Stimulated activated CD4-positive, alpha-beta T cell treated with anti-CD3 and anti-CD28 coated beads, Interleukin-4, amount 100 ng/mL, for 48 hours (primary cell): ENCODE measurements at places on chromosomes 5 and 9.

DNA sequence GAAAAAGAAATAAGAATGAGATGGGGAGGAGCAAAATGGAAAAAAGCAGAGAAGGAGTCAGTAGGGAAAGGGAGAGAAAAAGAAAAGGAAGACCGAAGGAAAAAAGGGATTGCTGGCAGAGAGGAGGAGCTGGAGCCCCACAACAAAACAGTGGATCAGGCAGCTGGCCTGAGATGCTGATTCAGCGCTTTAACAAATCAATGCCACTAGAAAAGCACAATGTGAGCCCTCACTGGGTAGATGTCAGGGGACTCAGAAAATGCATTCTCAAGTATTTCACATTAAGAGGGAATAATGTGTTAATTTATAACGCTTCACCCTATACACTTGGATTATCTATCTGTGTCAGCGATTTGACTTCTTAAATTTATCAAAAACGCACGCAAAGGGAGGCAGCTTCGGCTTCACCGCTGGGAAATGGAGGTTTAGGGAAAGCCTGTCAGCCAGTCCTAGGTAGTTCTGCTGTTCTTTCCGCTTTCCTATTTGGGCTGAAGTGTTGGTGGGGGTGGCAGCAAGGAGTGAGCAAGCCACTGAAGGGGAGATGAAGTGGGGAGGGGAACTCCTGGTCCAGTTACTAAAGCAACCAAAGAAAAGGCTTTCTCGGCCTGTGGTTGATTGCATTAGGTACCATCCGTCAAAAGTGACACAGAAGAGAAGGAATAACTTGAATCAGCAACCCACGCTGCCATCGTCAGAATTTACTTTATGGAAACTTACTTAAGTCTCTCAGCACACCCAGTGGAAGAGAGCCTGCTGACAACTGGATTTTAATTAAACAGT, 161.6 kb downstream of the BNC2 start:
- DNase-seq: no peak

DNA sequence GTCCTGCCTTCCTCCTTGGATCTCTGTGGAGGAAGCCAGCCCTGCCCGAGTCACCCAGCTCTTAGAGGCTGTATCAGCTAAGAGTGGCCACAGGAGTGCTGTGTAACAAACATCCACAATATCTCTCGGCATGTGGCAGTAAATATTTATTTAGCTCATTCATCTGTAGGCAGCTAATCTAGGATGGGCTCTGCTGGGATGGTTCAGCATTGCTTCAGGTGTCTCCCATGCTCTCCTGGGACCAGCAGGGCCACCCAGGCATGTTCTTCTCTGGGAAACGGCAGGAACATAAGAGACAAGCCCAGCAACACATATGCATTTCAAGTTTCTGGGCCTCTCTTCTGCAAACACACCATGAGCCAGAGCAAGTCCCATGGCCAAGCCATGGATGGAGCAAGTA, 56.1 kb downstream of the HRH2 start:
- no peak for DNase-seq

- DNase-seq: no peak
Observed at GRCh38 chr5:155408465-155408864, 394.9 kb downstream of the KIF4B start.

GRCh38 chr5:170296036-170296934, 1.3 kb downstream of the LCP2 start:
- DNase-seq: no peak

- DNase-seq: no peak
Observed at GRCh38 chr5:24855485-24855884, 210.7 kb upstream of the CDH10 start.

GRCh38 chr5:59151162-59151889, 568.5 kb downstream of the RAB3C start:
- no peak for DNase-seq

- DNase-seq: no peak
Observed at GRCh38 chr9:109456811-109457210, 41.3 kb downstream of the PTPN3 start.

GRCh38 chr9:90939351-90939750, 137.7 kb downstream of the SYK start:
- DNase-seq: no peak

DNA sequence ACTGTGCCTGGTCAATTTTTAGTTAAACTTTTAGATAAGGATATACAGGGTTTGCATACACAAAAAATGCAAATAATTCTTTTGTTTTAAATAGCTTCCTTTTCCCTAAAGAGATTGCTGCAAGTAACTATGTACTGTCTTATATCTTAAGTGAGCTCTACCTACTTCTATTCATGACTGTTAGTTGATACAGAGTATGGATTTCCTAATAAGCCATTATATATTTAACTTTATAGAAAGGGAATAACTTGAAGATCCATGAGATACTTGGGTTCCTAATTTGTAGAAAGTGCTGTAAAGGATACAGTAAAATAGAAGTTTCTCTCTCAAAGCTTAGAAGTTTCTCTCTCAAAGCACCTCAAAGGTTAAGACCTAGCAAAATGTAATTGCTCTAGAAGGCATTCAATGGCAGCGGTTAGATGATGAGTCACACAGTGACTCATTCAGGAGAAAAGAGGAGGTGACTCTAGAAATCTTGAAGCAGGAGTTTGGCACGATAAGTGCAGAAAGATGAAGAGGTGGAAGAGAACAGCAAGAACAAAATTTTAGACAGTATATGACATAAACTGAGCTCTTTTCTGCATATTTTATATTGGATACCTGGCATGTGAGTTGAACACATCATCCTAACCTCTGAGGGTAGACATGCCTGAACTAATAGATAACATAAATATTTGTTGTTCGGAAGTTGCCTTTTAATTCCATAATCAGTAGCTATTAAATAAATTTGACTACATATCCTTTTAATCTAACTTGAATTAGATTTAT, 5.5 kb upstream of the DNAJC21 start:
- DNase-seq: no peak

DNA sequence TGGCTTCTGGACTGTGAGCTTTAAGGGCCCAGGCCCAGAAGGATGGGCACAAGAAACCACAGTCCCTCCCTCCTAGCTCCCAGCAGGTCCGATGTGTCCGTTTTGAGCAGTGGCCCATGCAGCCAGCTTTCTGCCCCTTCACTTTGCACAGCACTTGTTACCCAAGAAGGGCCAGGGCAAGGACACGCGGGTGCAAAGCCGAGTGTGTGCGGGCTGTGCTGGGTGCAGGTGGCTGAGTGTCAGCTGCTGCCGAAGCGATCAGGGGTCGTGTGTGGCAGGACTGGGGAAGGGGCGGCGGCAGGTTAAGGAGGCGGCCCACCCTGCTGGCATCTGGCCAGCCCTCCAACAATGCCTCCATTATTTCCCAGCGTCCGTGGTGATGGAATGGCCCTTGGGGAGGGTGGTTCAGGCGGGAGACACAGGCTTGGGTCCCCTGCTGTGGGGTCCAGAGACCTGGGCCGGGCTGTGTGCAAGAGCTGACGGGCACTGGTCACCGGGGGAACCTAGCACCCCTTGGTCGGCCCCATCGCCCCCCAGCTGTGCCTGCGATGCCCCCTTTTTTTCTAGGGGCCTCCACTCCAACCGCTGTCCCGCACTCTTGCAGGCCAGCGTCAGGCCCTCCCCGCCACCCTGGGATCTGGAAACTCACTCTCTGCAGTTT, 653 bp downstream of the LHX3 start:
- DNase-seq: no peak

DNA sequence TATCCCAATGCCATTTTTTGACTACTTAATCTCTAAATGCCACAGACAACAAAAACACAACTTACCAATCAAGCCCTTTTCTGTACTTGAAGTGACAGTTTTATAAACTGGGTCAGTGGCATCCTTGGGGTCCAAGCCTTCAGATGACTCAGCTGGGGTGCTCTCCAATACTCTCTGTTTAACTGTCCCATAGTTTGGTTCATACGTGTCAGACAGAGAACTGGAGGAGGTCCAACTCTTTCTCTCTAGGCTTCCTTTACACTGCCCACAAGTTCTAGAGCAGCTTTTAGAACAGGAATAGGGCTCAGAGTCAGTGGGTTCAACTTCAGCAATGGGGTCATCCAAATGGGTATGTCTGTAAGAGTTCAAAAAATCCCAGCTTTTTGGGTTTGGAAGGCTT, 166.9 kb downstream of the CDC42SE2 start:
- no peak for DNase-seq

GRCh38 chr5:5752844-5753243, 330.4 kb downstream of the ICE1 start:
- DNase-seq: no peak

GRCh38 chr9:132241840-132242620, 80.2 kb downstream of the NTNG2 start:
- DNase-seq: no peak

- DNase-seq: no peak
Observed at GRCh38 chr9:18012170-18012569, 433.3 kb downstream of the SH3GL2 start.

- DNase-seq: no peak
Observed at GRCh38 chr5:147375151-147375550, 134.7 kb downstream of the DPYSL3 start.

DNA sequence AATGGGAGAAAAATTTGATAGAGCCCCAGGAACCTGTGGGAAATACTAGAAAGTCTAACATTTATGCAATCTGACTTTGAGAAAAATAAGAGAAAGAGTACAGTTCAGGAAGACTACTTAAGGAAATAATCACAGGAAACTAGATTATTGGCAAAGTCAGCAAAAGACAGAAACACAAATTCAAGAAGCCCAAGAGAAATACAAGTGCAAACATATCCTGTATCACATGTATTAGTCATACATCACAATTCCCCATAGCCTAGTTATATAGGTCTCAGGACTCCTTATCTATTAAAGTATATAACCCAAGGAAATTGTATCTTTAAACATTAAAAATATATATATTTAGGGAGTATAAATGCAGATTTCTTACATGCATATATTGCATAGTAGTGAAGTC, 100.8 kb downstream of the HOMER1 start:
- no peak for DNase-seq

DNA sequence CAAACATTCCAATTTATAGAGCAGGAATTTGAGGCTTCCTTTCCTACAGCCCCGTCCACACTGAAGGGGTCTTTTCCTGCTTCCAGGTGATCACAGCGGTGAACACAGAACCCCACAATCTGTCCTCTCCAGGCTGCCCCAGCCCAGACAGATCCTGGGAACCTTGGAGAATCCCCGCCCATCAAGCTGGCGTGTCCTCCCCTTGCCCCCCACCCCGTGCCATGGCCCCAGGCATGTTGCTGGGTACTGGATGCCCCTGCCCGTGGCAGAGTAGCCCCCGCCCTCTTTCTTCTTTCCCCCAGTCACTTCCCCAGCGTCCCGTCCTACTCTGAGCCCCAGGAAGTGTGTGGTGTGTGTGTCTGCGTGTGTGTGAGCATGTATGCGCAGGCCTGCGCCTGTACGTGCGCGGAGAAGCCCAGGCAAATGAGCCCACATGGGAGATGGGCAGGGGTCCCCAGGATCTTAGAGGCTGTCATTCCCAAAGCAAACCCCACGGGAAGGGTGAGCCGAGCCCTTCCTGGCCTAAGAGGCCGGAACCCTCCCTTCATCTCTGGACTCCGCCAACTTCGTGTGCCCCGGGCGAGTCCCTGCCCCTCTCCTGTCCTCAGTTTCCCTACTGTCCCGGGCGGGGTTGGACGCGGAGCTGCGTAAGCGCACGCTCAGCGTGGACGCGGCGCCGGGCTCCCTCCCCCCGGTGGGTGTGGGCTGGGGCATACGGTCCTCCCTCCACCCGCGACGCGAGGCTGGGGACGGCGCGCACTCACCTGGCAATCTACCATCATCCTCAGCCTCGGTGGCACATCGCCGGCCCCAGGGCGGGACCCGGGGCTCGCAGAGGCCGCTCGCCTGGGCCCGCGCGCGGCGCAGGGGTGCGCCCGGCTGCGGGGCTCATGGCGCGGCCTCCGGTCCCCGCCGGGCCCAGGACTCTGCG, 15.2 kb downstream of the GBGT1 start:
- peak; percentile 49 for DNase-seq

GRCh38 chr5:170300361-170301013, 2.9 kb upstream of the LCP2 start:
- DNase-seq: no peak

GRCh38 chr5:35659556-35659955, 41.9 kb downstream of the SPEF2 start:
- no peak for DNase-seq

DNA sequence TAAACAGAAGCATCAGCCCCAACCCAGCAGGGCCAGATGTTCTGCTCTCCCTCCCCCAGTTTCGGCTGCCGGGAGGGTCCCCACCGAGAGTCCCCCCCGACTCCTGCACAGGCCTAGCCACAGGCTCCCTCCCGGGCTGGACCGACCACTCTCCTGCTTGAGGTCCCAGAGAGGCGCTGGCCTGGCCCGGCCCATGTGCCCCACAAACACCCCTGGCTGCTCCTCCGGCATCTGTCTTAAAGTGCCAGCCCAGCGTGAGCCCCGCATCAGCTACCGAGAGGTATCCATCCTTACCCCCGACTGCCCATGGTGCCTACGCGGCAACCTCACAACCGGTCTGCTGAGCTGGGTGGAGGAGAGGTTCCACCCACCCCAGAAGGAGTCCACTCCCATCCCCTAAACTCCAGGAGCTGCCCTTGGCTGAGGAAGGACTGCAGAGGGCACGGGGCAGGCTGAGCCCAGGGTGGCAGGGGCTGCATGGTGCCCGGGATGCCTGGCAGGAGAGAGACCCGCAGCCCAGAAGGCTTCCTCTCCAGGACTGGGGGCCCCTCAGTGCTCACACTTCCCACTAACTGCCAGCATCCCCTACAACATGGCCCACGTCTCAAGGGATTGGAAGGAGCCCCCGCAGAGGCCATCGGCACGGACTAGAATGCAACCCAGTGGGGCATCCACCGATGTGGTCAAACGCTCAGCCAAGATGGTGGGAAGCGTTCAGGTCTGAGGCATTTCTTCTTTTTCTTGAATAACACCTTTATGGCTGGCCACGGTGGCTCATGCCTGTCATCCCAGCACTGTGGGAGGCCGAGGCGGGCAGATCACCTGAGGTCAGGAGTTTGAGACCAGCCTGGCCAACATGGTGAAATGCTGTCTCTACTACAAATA, 15.6 kb upstream of the EGFL7 start:
- DNase-seq: no peak

DNA sequence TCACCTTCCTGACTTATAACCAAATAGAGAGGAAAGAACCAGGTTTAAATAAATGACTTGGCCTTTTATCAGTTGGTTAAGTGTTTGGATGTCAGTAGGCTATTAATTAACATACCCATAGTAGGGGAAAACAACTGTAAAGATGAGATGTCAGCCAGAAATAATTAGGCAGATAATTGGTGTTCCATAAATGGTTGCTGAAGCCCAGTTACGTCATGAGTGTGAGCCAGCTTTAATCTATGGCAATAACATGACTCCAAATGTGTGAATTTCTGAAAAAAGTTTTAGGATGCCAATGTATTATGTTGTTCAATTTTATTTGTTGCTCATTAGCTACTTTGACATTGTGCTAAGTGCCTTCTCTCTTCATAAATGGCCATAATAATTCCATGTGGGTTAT, 180.5 kb downstream of the FBXL7 start:
- DNase-seq: no peak

DNA sequence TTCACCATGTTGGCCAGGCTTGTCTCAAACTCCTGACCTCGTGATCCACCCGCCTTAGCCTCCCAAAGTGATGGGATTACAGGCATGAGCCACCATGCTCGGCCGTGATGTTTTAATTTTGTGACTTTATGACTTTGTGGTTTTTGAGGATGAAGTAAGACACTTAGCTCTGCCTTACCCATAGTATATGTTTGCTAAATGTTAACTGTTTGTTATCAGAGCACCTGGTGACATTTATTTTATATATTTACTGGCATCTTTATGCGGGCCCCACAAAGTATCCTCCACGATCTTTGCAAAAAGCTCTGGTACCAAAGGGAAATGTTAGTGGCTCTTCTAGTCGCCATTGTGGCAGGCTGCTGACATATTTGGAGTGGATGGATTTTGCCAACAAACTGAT, 6.7 kb downstream of the SLC23A1 start:
- DNase-seq: no peak
